ENCODE measurements at places on chromosomes 4 and X.

GRCh38 chrX:41405551-41405950, 41.6 kb upstream of the NYX start:
- no peak for DNase-seq

DNA sequence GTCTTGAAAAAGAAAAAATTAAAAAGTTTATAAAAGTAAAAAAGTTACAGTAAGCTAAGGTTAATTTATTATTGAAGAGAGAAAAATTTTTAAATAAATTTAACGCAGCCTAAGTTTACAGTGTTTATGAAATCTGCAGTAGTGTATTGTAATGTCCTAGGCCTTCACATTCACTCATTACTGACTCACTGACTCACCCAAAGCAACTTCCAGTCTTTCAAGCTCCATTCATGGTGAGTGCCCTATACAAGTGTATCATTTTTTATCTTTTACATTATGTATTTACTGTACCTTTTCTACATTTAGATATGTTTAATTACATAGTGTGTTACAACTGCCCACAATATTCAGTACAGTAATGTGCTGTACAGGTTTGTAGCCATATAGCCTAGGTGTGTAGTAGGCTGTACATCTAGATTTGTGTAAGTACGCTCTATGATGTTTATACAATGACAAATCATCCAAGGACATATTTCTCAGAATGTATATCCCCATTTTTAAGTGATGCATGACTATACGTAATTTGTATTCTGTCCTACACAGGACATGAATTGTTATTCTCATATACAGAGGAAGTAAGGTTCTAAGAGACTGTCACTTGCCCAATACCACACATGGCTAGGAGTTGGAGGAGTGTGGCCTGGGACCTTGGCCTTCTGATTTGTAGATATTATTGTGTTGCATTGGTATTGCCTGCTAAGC, 19.5 kb upstream of the PDCL2 start:
- no peak for DNase-seq

DNA sequence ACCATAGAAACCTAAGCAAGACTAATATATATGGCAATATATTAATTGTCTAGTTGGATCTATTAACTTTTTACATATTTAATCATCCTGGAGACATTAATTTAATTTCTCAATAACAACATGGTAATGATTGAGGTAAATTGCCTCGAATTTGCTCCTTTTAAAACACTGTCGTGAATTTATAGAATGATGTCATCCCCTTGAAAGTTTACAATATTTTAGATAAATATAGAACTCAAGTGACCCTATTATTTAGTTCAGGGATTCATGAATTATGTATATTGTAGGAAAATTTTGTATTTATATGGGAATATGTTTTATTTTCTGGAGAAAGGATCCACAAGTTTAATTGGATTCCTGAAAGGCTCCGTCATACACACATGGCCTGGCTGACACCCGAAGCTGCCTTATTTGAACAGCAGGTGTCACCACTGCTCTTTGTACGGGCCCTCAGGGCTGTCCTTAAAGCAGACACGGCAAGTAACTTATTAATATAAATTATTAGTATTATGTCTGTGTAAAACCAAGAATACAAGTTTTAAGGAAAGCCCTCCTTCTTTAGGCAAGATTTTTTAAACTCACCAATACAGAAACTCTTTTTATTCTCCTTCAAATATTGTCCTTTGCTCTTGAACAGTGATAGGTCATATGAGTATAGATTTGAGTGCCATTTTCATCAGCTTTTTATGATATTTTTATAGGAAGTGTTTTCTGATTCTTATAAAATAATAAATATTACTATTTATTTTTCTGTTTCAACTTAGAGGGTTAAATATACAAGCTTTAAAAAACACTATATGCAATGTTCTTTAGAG, 1.9 kb upstream of the PLRG1 start:
- DNase-seq = peak; percentile 85

DNA sequence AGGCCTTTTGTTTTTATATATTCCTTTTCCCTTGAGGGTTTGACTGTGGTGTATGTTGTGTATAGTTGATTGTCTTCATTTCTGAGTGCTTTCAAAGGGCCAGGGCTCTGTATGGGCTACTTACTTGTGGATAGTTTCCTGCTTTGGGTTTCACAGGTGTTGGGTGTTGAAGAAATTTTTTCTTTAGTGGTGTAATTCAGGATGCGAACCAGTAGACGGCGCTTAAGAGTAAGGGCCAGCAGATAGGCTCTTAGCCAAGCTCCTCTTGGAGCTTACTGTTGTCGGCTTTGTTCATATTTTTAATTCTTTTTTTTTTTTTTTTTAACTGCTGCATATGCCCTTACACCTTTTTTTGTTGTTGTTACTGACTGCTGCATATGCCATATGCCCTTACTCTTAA, 276.3 kb upstream of the GALNT7 start:
- DNase-seq = peak; percentile 11

DNA sequence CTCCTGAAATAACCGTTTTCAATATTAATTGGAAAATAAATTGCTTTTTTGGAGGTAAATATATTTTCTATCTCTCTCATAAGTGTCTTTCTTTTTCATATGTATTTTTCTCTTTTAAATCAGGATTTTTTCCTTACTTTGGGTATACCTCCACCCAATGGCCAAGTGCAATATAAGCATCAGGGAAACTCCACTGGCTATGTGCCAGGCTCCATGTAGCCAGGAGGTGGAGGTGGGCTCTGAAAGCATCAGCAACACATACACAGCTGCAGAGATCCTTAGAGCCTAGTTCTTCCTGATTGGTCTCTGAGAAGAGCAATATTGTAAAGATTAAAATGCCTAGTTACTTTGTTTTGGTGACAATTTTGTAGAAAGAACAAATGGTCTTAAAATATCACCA, 3.4 kb downstream of the GABRA2 start:
- DNase-seq = peak; percentile 6

DNA sequence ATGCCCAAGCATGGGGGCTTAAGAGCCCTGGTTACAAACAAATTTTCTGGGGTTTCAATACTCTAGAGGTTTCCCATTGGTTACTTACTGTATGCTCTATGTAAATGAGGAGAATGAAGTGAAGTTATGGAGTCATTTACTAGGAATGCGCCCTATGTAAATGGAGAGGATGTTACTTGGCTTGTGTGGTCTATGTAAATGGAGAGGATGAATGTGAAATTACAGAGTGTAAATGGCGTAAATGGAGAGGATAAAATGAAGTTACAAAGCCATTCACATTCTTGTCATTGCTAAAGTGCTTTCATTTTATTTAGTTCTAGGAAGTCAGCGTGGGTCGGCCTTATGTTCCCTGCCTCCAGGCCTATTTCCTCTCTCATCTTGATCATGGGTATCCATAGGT, 810.5 kb upstream of the ADGRL3 start:
- no peak for DNase-seq

- DNase-seq = peak; percentile 34
Observed at GRCh38 chr4:85005865-85006377, 39.4 kb upstream of the WDFY3 start.

- DNase-seq = no peak
Observed at GRCh38 chrX:85223359-85223758, 20.2 kb downstream of the SATL1 start.

DNA sequence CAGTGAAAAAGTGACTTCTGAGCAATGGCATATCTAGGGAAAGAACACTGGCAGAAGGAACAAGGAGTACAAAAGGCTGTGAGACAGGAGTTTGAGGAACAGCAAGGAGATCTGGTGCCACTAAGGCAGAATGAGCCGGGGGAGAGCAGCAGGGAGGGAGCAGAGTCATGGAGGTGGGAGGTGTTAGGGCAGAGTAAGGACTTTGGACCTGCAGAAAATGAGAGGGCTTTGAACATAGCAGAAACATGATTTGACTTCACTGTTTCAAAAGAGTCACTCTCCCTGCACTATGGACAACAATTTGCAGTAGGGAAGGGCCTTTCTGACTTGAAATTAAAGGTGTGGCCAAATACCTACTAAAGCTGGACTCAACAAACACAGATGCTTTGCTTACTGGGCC, 356.2 kb downstream of the ADGRL3 start:
- no peak for DNase-seq

- no peak for DNase-seq
Observed at GRCh38 chrX:78838709-78839108, 91.2 kb downstream of the LPAR4 start.

GRCh38 chr4:186570193-186570996, 15.0 kb upstream of the MTNR1A start:
- DNase-seq = no peak

GRCh38 chr4:128290526-128290925, 2.9 kb upstream of the PGRMC2 start:
- DNase-seq = no peak

DNA sequence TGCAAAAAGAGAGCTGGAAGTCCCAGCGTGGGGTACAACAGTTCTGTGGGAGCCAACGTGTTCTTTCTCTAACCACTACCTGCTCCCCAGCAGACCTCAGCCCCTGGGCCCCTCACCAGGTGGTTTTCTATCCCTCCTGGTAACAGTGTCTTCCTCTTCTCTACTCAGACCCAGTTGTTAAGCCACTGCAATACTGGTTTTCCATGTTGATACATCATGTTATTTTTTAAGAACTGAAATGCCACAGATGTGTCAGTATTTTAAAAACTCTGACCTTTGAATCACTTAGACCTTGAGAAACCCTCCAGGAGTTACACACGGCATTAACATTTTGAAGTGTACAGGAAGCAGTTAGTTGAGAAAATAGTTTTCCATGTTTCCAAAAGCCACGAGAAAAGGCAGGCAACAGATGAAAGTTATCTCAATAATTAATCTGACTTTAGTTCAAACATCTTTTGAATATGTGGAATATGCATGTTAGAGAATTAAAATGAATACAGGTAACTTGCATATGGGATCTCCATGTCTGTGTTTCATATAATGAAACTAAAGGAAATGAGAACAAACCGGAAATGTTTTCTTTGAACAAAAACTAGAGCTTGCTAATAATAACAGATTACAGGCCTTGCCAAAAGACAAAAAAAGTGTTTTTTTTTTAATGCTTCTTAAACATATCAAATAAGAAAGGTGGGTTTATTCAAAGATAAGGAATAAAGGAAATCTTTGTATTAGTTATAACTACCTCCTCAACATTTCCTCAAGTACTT, 108.8 kb downstream of the ZNF827 start:
- DNase-seq = no peak

DNA sequence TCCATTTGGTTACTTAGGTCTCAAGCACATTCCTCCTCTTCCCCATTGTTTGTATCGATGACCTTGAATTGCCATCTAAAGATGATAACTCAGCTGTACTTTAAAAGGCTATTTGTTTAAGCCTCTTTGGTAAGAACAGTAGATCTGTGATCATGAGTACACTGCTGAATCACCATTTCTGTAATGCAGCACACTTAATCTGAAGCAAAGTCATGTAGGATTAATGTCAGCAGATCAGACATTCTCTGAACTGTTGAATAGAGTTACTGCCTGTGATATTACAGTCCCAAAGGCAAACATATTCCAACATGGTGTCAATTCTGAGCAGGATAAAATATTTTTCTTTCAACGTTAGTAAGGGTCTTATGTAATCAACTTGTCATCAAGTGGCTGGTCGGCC, 631.6 kb downstream of the TECRL start:
- DNase-seq = no peak

DNA sequence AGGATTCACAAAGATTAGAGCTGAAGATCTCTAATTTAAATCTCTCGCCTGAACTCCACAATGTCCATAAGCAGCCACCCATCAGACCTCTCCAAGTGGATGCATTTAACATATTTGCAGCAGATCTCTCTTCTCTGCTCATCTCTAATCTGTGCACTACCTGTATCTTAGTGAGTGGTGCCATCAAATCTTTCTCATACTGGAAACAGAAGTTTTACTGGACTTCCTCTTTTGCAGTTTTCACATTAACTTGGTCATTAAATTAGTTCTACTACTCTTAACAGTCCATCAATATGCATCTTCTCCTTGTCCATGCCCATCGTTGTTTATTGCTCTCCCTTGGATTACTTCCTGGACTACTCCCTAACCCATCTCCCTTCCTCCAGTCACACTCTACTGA, 488.5 kb downstream of the IL15 start:
- DNase-seq = no peak

DNA sequence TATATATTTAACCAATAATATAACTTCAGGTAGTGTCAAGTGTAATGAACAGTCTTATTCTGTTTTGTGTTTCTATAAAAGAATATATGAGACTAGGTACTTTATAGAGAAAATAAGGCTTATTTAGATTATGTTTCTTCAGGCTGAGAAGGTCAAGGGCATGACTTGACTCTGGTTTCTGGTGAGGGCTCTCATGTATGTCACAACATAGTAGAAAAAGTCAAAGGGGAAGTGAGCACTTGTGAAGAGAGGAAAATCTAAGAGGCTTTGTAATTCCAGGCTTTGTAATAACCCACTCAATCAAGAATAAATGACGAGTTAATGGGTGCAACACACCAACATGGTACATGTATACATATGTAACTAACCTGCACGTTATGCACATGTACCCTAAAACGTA, 27.6 kb downstream of the PRR32 start:
- no peak for DNase-seq

DNA sequence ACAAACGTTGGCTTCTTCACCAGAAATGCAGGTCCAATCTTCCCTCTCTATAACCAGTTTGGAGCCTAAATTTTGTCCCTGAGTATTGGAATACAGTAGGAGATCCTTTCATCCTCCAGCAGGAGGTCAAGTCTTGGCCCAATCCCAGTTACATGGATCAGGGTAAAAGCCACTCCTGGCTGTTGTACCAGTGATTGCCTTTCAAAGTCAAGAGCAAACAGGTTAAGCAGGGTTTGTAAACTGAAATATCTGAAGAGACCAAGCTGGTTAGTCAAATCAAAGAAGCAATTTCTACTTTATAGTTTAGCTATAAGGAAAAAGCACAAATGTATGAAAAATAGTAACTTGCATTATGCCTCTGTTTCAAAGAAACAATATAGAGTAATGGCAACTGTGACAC, 329.4 kb downstream of the NAF1 start:
- no peak for DNase-seq

DNA sequence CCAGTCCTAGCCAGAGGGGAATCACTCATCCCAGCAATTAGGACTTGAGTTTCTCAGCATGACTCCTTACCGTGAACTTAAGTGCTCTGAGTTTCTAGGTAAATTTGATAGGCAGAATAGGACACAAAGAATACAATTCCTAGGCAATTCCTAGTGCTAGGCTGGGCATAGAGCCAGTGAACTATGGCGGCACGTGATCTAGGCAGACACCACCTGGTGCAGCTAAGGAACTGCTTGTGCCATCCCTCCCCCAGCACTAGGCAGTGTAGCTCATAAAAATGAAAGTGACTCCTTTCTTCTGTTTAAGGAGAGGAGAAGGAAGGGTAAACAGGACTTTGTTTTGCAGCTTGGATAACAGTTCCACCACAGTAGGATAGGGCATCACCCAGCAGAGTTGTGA, 736.3 kb upstream of the PCDH7 start:
- no peak for DNase-seq

DNA sequence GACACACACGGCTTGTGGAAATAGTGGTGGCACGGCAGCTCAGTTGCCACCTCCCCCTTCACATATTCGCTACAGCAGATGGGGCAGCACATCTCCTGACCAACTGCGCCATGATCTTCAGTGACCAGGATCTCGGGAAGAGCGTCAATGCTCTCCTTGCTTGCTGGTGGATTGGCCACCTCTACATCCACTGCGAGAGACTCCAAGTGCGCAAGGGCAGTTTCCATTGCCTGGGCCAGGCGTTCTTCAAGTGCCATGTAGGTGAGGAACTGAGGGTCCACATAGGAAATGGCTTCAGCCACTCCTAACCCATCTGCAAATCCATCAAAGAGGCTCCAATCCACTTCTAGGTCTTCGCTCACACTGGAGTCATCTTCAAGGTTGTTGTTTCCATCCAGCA, 3.9 kb downstream of the PJA1 start:
- no peak for DNase-seq

GRCh38 chr4:97978791-97979488, 164.3 kb downstream of the STPG2 start:
- no peak for DNase-seq
